ENCODE measurements at places on chromosomes 5 and 9.

GRCh38 chr5:167951116-167951515 is 340.3 kb upstream of the WWC1 start:
- no peak for DNase-seq

GRCh38 chr5:142825378-142826089 is 55.4 kb downstream of the ARHGAP26 start:
- DNase-seq, result no peak

GRCh38 chr5:112379542-112380325 is 39.3 kb downstream of the EPB41L4A start:
- no peak for DNase-seq

DNA sequence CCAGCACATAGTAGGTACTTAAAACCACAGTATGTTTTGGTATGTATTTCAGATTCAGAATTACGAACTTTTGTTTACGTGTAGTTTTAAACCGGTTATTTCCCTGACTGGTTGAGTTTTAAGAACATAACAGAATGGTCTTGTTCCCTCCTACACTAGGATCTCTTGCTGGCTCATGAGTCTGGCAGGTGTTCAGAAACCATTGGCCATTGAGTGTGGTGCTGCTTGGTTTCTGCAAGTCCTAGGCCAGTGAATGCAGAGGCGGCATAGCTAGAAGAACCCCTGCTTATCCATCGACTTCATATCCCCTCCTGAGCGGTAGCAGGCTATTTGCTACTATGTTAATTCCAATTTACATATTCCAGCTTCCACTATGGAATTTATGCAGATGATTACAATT is 65.6 kb downstream of the GPR21 start:
- no peak for DNase-seq

DNA sequence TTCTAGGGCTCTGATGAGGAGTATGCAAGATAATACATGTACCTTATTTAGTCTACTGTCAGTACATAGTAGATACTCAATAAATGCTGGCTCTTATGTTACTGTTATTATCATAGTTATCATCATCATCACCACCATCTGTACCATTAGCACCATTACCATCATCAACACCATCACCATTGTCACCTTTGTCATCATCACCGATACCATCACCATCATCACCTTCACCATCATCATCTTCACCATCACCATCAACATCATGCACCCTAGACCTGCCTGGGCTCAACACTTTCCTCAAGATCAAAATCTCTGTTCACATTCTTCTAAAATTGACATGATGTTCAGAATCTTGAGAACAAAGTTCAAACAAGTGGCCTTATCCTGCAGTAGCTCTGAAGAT is 126.2 kb upstream of the PANK3 start:
- DNase-seq, result no peak

DNA sequence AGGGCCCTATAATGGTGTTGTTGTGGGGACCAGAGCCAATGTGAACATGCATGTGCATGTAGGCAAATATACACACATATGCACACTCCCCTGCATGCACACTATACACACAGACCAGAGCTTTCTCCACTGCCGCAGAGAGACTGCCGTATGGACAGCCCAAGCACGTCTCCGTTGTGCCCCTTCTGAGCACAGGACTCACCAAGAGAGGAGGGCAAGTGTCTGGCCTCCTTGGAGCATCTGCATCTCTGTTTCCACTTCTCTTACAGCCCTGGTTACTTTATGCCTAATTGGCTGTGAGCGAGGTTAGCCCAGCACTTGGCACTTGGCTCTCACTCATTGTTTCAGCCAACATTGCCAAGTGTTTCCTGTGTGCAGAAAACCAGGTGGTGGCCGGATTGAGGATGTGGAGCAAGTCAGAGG is 30.4 kb downstream of the CSF2 start:
- no peak for DNase-seq

GRCh38 chr9:120561709-120562108 is 18.3 kb downstream of the CDK5RAP2 start:
- no peak for DNase-seq

DNA sequence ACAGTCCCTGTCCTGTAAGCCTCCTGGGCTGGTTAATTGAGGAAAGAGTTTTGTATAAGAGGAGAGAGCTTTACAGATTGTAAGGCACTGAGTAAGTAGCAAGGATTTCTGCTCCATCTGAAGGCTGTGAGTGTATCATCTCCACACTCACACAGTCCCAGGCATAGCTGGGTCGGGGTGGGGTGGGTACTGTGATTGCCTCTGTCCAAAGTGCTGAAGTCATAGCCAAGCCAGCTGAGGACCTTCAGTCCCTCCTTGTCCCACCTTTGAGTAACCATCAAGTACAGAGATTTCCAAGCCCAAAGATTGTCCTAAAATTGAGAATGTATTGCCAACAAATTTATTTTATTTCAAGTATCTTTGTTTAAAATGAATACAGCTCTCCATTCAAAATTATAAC is 5.5 kb upstream of the DNAJB5 start:
- no peak for DNase-seq

DNA sequence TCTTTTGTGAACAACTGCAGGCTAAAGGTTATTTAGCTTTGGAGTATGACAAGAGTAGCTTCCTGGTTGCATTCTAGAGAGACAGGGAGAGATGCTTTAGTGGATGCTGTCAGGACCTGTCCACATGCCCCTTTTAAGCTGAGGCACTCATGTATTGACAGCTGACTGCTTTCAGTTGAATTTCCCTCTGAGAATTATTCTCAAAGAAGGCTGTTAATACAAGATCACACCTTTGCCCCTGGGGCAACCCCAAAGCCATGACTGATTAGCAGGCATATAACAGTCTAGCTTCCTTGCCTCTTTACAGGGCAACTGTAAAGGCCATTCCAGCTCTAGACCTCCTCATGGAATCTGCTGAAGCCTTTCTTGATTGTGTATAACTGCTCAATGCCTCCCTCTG is 117.6 kb upstream of the ATP10B start:
- no peak for DNase-seq

DNA sequence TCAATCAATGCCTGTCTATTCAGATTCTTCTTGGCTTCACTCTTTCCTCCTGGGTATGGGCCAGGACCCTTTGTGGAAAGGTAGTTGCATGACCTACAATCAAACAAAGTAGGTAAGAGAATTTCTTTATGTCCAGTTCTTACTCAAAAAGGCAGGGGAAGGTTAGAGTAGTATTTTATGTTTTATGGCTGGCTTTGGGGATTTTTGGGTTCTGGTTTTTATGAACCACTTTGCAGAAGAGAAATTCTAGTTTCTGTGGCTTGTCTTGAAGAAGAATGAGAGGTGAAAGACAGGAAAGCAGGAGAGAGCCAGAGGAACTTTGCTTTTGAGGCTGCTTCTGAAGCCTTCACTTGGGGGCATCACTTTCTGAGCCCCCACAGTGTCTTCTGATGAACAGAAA is 14.7 kb upstream of the CRHBP start:
- DNase-seq, result no peak

DNA sequence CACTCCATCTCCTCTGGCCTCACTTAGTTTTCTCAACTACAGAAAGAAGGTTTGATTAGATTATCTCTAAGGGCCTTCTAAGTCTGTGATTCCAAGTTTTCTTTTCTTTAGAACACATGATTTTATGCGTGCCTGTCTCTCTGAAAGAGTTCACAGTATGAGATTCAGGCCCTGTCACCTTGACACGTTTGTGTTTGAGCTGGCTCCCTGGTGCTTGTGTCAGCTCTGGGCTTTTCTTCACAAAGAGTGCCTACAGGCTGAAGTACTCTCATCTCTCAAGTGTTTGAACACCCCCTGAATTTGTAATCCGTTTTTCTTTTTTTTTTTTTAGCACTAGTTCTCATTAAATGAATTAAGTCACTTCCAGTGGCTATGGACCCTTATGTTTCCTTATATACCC is 306.9 kb upstream of the C9orf72 start:
- DNase-seq, result no peak

DNA sequence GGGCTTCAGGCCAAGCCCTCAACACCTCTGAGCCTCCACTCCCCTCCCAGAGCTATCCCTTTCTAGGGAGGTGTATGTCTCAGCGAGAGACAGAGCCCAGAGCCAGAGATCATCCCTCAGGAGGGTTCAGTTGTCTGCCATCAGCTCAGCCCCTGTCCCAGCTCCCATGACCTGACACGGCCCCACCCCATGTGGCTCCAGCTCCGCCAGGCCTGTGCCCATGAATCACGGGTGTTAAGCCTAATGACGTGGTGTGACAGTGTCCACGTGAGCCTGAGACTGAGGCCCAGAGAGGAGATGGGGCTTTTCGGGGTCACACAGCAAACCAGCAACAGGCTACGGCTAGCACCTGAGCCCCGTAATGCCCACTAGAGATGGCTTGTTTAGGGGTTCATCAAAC is 60.9 kb upstream of the ORM1 start:
- no peak for DNase-seq

GRCh38 chr9:133351526-133351907 is 3.5 kb downstream of the RPL7A start:
- DNase-seq, result no peak

DNA sequence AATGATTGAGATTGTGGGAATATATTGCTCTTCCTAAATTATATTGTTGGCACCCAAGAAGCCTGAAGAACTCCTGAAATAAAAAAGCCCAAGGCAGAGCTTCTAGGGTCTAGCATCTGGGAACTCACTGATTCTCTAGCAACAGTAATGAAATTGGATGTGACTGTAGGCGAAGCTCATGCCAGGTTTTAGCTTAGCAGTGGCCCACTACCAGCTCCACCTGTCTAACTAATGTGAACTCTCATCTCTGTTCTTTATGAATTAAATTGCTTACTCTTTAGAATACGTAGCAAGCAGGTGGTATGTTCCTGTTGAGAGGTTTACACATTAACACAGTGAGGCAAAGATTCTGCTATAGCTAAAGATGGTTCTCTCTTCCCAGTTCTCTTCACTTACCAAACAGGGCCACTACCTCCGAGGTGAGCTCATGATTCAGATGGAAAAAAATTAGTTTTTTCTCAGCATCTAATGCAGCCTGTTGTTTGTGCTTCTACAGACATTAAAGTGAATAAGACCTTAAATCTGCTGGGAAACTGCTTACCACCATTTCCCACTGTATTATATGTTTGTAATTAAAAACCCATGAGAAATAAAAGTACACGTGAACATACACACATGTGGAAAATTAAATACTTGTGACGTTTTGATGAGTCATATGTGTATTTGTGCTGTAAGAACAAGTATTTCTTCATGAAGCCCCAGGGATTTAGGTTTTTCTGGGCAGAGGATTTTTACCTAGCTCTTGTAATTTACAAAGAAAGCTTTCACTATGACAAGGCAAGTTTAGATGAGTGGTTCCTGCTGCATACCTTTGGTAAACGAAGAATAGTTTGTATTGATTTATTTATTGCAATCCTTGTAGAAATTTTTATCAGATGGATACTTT is 360.1 kb downstream of the KDM4C start:
- DNase-seq, result no peak

- DNase-seq, result no peak
Observed at GRCh38 chr5:81425569-81425968, 31.6 kb upstream of the ACOT12 start.

- no peak for DNase-seq
Observed at GRCh38 chr5:169591636-169592035, 8.1 kb downstream of the SPDL1 start.

GRCh38 chr9:74132986-74133385 is 364.1 kb upstream of the RORB start:
- DNase-seq, result no peak

- DNase-seq, result no peak
Observed at GRCh38 chr5:161007879-161008278, 155.9 kb upstream of the ATP10B start.

DNA sequence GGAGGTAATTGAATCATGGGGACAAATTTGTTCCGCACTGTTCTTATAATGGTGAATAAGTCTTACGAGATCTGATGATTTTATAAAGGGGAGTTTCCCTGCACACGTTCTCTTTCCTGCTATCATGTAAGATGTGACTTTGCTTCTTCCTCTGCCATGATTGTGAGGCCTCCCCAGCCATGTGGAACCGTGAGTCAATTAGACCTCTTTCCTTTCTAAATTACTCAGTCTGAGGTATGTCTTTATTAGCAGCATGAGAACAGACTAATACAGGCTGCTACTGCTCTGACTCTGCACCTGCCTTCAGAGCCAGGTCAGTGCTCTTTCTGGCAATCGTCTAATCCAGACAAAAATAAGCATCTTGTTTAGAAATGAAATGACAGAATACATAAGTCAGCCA is 479.2 kb upstream of the TUSC1 start:
- DNase-seq, result no peak

- no peak for DNase-seq
Observed at GRCh38 chr5:178418471-178419010, 171.7 kb downstream of the COL23A1 start.

DNA sequence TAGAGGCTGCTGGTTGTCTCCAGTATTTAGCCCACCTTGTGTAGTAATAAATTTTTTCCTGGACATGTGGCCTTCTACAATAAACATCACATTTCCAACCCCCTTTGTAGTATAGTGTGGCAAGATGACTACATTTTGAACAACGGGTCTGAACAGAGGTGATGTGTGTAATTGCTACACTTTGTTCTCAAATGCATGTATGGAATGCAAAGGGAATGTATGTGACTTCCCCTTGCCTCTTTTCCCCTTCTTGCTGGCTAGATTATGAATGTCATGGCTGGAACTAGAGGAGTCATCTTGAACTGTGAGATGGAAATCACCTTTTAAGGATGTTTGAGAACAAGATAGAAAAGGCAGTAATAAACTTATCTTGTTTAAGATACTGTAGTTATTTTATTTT is 54.5 kb downstream of the PRR16 start:
- DNase-seq, result no peak

Measured in stimulated activated CD4-positive, alpha-beta T cell treated with anti-CD3 and anti-CD28 coated beads, Interleukin-15, amount 100 ng/mL, for 48 hours (primary cell).